Aorta (tissue), 5 donors: ENCODE measurements at places on chromosomes 12 and 14. TPM values are rescaled to one million over a fixed set of nuclear protein-coding genes. Genes with fewer than 3 reads are reported as not detected.

AMDHD1 gene
- 0.51 TPM for total RNA-seq

MANSC4 gene
- not detected for total RNA-seq

DIO3 gene
- 3.9 TPM for total RNA-seq

- no peak for DNase-seq
These were observed at the start of gene STON2 for GRCh38 chr14:81400202-81400678. TSS of gene STON2 (minus strand) at chr14:81400324. CDS start at chr14:81398382, 1,942 bp downstream.

- DNase-seq: no peak
These were observed 204.8 kb downstream of the ITPR2 start for GRCh38 chr12:26628234-26628633.

GRCh38 chr12:45435945-45436710, 220.2 kb downstream of the ANO6 start:
- no peak for DNase-seq

DNA sequence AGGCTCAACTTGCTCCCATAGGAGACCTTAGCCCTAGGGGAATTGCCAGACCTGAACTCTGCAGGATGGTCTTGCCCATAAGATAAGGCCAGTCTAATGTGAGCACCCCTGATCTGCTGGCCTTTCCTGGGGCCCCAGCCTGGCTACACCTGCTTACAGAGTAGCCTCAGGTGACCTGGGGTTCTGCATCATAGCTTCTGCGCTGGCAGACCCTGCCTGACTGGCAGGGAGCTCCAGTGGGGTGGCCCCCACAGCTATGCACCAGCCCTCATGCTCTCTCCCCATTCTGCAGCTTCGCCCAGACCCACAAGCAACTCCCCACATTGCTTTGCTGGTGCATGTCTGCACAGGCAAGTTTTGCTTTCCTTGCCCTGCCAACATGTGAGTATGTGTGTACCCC, 371.3 kb upstream of the CLEC14A start:
- DNase-seq: no peak

DNA sequence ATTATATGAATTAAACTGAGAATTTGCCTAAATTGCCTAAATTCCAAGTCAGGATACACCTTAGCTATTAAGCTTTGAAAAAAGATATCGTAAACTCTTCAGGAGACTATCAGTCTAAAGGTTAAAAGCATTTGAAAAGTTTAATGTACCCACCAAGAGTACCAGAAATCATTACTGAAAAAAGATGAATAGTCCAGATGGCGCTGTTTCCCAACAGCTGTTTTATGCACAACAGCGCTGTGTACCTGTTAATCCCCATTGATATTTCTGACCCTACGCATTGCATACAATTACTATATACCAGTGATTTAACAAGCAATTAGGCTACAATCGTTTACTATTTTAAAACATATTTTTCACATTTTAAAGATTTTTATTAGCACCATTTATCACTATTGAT, 185.0 kb downstream of the PLCZ1 start:
- no peak for DNase-seq

- no peak for DNase-seq
These were observed 296.9 kb upstream of the SOX5 start for GRCh38 chr12:24246376-24246775.

DNA sequence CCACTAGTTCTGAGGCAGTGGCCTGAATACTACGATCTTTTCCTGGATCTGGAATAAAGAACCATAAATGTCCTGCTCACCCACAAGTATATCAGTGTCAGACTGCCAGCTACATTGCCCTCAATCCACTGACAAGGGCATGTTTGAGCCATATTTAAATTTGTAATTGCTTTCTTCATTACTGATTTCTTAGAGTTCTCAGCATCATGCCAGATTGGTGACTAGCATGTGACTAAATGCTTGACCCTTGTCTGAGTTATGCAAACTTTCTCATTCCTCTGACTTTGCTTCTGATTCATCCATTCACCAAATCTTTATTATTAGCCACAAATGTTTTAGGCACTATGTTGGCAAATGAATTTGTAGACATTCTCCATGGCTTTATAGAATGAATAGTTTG, 143.6 kb upstream of the SLC16A7 start:
- no peak for DNase-seq

DNA sequence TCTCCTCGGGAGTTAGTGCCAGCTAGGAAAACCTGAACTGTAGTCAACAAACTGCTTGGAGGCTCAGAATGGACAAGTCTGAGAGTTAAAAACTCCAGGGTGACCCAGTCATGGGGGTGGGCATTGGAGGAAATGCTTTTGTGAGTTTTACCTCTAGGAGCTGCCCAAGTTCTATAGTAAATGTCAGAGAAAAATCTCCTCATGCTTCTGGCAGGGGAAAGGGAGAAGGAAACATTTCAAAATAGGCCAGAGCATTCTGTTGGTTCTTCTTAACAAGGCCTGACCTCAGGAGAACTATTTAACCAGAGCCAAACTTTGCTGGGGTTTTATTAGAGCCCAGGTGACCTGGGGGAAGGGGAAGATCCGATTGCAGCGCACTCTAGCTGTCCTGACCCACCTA, 12.3 kb downstream of the NINJ2 start:
- no peak for DNase-seq
